Thyroid gland (tissue), 4 donors: ENCODE measurements at places on chromosomes 6 and 20.

GRCh38 chr6:42066156-42066675 is 15.9 kb downstream of the TAF8 start:
- peaks cover 80% of the 10 kb centered on the region for H3K36me3 ChIP-seq
- DNase-seq: no peak
- H3K27ac ChIP-seq: no peak overlapping the region
- no peaks in the 10 kb centered on the region for H3K4me1 ChIP-seq
- H3K4me3 ChIP-seq: no peak overlapping the region

- no peaks in the 10 kb centered on the region for H3K36me3 ChIP-seq
- no peaks in the 10 kb centered on the region for H3K27me3 ChIP-seq
- no peak overlapping the region for H3K27ac ChIP-seq
These were observed 785.2 kb upstream of the FLRT3 start for GRCh38 chr20:15122613-15123012.

DNA sequence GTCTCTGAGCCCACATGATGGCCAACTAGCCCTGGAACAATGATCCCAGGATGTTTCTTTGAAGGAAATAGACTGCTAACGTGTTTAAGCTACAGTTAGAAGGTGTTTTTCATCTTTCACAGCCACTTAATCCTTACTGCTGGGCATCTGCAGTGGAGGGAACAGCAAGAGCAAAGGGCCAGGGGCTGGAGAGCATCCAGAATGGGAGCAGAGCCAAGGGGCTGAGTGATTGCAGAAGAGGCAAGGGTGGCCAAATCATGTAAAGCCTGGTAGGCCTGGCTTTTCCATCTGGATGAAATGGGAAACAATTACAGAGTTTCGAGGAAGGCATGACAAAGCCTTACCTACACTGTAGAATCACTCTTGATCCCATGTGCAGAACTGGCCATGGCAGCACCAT is 18.7 kb upstream of the LAMP5 start:
- H3K4me3 ChIP-seq: no peak overlapping the region
- H3K27me3 ChIP-seq: no peaks in the 10 kb centered on the region
- no peak overlapping the region for H3K27ac ChIP-seq
- H3K36me3 ChIP-seq: no peaks in the 10 kb centered on the region

DNA sequence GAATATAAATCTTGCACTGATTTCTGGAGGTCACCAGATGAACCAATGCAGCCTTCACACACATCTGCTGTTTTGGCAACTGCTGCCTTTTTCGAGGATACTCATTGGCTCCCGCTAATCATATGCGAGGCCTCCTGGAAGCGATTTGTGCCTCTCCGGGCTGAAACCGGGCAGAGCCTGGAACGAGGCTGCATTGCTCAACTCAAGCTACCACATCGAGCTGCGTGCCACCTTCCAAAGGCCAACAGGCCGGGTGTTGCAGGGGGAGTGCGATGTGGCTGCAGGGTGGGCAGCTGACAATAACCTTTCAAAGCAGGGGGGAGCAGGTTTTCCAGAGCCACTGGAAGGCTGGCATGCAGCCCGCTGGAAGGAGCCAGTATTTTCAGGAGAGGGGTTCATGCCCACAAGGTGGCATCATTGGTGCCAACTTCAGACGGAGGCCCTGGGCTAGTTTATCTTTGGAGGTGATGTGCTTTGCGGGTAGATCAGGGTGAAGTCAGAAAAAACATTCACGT is 122.6 kb upstream of the IFNGR1 start:
- H3K27ac ChIP-seq: no peak overlapping the region
- H3K4me3 ChIP-seq: no peak overlapping the region
- H3K27me3 ChIP-seq: no peaks in the 10 kb centered on the region
- no peaks in the 10 kb centered on the region for H3K4me1 ChIP-seq
- peak; percentile 40 for DNase-seq

GRCh38 chr20:15927893-15928650 is 645.2 kb downstream of the KIF16B start:
- no peaks in the 10 kb centered on the region for H3K36me3 ChIP-seq
- no peak for DNase-seq
- no peaks in the 10 kb centered on the region for H3K4me1 ChIP-seq
- no peaks in the 10 kb centered on the region for H3K27me3 ChIP-seq
- no peak overlapping the region for H3K4me3 ChIP-seq
- no peak overlapping the region for H3K27ac ChIP-seq

GRCh38 chr6:110874880-110875547 is 429 bp downstream of the AMD1 start:
- H3K27me3 ChIP-seq: no peaks in the 10 kb centered on the region
- peak overlapping the region; percentile 89 for H3K4me3 ChIP-seq
- DNase-seq: peak; percentile 59
- no peaks in the 10 kb centered on the region for H3K36me3 ChIP-seq

DNA sequence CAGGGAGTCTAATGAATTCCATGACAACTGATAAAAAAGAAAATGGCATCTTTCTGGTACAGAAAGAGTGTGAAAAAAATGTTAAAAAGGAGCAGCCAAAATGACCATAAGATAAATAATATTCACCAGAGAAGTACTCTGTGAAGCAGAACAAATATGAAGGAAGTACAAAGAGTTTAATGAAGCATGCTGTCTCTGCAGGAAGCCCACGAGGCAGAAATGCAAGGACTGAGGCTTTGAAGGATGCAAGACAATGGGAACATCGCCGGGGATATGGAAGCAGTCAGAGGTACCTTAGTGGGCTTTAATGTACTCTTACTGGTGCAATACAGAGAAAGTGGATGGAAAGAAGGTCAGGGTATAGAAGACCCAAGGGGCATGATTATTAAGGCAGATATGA is 50.7 kb downstream of the NOX3 start:
- H3K4me1 ChIP-seq: no peaks in the 10 kb centered on the region
- no peaks in the 10 kb centered on the region for H3K27me3 ChIP-seq
- no peak overlapping the region for H3K27ac ChIP-seq
- no peak overlapping the region for H3K4me3 ChIP-seq
- no peak for DNase-seq

GRCh38 chr6:166738386-166739116 is 111.5 kb upstream of the RPS6KA2 start:
- no peak overlapping the region for H3K4me3 ChIP-seq
- no peaks in the 10 kb centered on the region for H3K36me3 ChIP-seq
- H3K27me3 ChIP-seq: no peaks in the 10 kb centered on the region
- no peak for DNase-seq
- no peak overlapping the region for H3K27ac ChIP-seq

DNA sequence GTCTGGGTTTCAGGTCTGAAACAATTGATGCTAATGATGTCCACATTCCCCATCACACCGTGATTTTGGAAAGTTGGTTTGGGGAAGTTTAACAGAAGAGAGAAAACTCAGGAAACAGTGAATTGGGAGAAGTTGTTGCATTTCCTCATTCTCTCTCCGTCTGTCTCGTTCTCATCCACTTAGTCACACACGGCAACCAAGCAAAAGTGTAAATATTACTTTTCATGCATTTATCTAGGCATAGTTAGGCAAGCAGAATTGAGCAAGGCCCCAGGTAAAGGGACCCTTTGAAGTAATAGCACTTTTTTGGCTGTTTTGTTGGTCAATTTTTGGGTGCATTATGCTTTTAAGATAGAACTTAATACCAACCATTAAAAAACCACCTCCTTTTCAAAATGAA is 137.0 kb upstream of the SULF2 start:
- no peak overlapping the region for H3K4me3 ChIP-seq
- H3K4me1 ChIP-seq: no peaks in the 10 kb centered on the region
- no peak for DNase-seq
- no peaks in the 10 kb centered on the region for H3K36me3 ChIP-seq

DNA sequence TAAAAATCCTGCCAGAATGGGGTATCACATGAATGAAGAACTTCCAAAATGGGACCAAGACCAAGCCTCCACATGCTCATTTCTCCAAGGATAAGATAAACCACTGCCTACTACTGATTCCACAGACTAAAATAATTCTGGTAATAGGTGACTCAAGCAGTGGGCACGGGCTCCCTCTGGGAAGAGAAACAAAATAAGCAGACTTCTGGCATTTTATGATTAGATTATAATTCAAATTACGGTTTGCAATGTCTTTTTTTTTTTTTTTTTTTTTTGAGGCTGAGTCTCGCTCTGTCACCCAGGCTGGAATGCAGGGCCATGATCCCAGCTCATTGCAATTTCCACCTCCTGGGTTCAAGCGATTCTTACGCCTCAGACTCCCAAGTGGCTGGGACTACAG is 16.0 kb downstream of the UQCC1 start:
- H3K4me1 ChIP-seq: peaks cover 11% of the 10 kb centered on the region
- no peak overlapping the region for H3K27ac ChIP-seq
- no peaks in the 10 kb centered on the region for H3K27me3 ChIP-seq
- H3K36me3 ChIP-seq: no peaks in the 10 kb centered on the region

- H3K4me3 ChIP-seq: no peak overlapping the region
- H3K27me3 ChIP-seq: no peaks in the 10 kb centered on the region
- H3K27ac ChIP-seq: peak overlapping the region; percentile 52
- no peak for DNase-seq
- peaks cover 50% of the 10 kb centered on the region for H3K4me1 ChIP-seq
These were observed 47.2 kb downstream of the RRBP1 start for GRCh38 chr20:17634661-17635331.

DNA sequence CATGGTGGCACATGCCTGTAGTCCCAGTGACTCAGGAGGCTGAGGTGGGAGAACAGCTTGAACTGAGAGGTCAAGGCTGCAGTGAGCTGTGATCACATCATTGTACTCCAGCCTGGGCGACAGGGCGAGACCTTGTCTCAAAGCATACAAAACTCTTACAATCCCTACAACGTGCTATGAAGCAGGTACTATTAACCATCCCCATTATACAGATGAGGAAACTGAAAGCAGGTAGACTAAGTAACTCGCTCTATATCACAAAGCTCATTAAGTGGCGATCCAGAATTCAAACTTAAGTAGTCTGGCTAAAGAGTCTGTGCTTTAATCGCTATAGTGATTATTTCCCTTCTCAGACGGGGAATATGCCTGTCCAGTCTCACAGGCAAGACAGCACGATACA is 54.7 kb downstream of the CDK19 start:
- no peak for DNase-seq
- H3K27me3 ChIP-seq: no peaks in the 10 kb centered on the region
- no peaks in the 10 kb centered on the region for H3K4me1 ChIP-seq

DNA sequence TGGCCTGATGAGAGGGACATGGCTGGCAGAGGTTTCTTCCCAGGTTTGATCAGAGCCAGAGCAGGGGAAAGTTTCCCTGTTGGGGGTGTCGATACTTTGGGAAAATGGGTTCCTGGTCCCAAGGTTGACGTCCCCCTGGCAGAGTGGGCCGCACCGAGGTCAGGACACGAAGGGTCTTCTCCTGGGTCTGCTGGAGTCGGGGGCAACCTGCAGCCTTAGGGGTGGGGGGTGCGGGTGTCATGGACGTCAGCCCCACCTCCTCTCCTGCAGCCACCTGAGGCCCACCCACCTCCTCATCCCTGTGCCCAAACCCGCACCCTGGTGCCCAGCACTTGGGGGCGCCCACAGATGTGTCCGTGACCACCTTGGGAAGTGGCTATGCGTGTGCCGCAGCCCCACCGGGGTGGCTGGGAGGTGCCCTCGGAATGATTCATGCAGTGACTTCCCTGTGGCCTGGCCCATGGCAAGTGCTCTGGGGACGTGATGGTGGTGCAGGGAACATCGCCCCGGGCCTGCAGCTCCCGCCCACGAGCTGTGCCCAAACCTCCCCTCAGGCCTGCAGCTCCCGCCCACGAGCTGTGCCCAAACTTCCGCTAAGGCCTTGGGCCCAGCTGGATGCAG is 64.9 kb downstream of the YTHDF1 start:
- H3K27ac ChIP-seq: no peak overlapping the region
- H3K36me3 ChIP-seq: no peaks in the 10 kb centered on the region
- H3K27me3 ChIP-seq: no peaks in the 10 kb centered on the region
- no peak overlapping the region for H3K4me3 ChIP-seq

GRCh38 chr20:21100578-21101452 is 5.3 kb downstream of the LINC00237 start:
- no peak for DNase-seq
- H3K27me3 ChIP-seq: peaks cover 63% of the 10 kb centered on the region
- no peak overlapping the region for H3K27ac ChIP-seq
- peak overlapping the region; percentile 18 for H3K4me3 ChIP-seq

- H3K4me1 ChIP-seq: peaks cover 4% of the 10 kb centered on the region
- no peaks in the 10 kb centered on the region for H3K36me3 ChIP-seq
- no peaks in the 10 kb centered on the region for H3K27me3 ChIP-seq
- H3K27ac ChIP-seq: no peak overlapping the region
- no peak for DNase-seq
These were observed 43.3 kb downstream of the NUDT3 start for GRCh38 chr6:34349211-34349610.

DNA sequence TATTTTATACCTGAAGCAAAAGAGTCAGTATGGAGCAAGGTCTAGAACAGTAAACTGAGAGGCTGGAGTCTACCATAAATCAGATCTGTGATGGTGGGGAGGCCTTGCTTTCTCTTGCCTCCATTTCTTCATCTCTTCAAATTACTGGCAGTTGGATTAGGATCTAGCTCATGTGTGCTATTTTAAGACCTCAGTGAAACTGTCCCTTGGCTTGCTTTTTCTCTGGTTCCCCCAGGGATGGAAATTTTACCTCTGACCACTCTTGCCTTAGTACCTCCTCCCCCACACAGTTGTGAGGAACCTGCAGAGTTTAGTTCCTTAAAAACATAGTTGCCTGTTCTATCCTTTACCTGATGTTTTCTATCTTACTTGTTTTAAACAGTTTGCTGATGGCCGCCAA is 8.5 kb downstream of the TMEM14B start:
- peaks cover 16% of the 10 kb centered on the region for H3K36me3 ChIP-seq
- H3K4me1 ChIP-seq: peaks cover 14% of the 10 kb centered on the region
- H3K27ac ChIP-seq: no peak overlapping the region
- H3K27me3 ChIP-seq: no peaks in the 10 kb centered on the region

- H3K36me3 ChIP-seq: no peaks in the 10 kb centered on the region
- no peak overlapping the region for H3K27ac ChIP-seq
- no peaks in the 10 kb centered on the region for H3K27me3 ChIP-seq
- H3K4me3 ChIP-seq: no peak overlapping the region
These were observed 16.9 kb downstream of the CAP2 start for GRCh38 chr6:17410281-17410680.

DNA sequence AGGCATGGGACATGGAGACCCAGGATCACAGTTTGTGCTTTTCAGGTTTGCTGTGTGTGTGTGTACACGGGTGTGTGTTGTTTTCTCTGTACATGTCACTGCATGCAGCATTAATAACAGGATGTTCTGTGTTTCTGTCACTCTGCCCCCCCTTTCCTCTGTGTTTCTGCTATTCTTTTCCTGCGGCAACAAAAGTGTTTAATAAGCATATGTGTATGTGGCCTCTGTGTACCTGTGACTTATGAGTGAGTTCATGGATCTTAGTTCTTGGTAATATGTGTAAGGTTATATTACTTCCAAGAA is 9.8 kb downstream of the SYNGAP1 start:
- H3K4me1 ChIP-seq: peaks cover 29% of the 10 kb centered on the region
- no peak for DNase-seq
- no peak overlapping the region for H3K27ac ChIP-seq
- no peaks in the 10 kb centered on the region for H3K27me3 ChIP-seq
